Caki2 (cell line): ENCODE measurements at places on chromosomes 11 and 22.

GRCh38 chr22:48742556-48743343 lies 1084.9 kb downstream of the BRD1 start:
- DNase-seq = no peak

GRCh38 chr11:75426720-75427086 lies 6.3 kb downstream of the KLHL35 start:
- DNase-seq = no peak

DNA sequence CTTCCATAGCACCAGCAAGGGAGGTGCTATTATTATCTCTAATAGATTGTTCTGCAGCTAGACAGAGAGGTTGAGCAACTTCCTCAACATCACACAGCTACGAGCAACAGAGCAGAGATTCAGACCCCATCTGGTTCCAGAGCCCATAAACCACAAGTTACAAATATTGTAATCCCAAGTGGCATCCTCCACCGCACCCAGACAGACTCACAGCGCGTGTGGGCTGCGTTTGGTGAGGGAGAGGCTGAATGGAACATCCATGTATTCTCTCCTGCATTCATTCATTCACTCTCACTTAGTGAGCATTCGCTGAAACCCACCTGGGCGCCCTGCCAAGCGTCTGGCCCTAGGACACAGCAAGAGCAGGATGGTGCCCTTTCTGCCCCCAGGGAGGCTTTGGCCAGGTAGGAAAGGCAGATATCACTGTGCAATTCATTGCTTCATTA lies 33.5 kb downstream of the LIF start:
- no peak for DNase-seq

DNA sequence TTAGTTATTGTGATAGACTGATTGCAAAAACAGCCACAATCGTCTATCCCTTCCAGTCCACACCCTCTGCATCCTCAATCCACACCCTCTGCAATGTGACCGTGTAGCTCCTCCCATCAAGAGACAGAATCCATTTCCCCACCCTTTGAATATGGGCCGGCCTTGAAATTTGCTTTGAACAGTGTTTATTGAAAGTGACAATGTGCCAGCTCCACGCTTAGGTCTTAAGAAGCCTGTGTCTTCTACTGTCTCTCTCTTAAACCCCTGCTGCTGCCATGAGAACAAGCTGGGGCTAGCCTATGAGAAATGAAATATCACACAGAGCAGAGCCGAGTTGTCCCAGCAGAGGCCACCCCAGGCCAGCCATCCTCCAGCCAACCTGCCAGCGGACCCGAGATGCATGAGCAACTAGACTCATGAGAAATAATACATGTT lies 22.3 kb upstream of the MICAL2 start:
- peak; percentile 48 for DNase-seq

- no peak for DNase-seq
Measured at GRCh38 chr22:40665312-40665711, 14.0 kb upstream of the MCHR1 start.

- DNase-seq = no peak
Measured at GRCh38 chr11:34134765-34135164, 29.3 kb downstream of the NAT10 start.

- no peak for DNase-seq
Measured at GRCh38 chr11:119130662-119131061, 9.3 kb downstream of the HINFP start.

DNA sequence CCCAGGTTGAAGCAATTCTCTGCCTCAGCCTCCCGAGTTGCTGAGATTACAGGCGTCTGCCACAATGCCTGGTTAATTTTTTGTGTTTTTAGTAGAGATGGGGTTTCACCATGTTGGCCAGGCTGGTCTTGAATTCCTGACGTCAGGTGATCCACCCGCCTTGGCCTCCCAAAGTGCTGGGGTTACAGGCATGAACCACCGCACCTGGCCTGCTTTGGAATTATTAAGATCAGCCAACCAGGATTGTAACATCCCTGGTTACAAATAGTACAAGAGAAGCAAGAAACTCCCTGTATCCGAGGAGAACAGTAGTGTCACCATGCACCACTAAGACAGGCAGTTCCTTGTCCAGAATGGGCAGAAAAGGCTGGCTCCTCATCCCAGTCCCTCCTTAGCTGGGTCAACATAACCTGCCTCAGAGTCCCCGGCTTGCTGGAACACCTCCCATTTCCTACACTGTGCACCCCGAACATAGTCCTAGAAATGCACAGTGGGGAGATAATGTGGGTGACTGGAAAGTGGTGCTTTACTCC lies 77.2 kb upstream of the INCENP start:
- DNase-seq = no peak

GRCh38 chr11:44199816-44200215 lies 104.3 kb downstream of the EXT2 start:
- no peak for DNase-seq

DNA sequence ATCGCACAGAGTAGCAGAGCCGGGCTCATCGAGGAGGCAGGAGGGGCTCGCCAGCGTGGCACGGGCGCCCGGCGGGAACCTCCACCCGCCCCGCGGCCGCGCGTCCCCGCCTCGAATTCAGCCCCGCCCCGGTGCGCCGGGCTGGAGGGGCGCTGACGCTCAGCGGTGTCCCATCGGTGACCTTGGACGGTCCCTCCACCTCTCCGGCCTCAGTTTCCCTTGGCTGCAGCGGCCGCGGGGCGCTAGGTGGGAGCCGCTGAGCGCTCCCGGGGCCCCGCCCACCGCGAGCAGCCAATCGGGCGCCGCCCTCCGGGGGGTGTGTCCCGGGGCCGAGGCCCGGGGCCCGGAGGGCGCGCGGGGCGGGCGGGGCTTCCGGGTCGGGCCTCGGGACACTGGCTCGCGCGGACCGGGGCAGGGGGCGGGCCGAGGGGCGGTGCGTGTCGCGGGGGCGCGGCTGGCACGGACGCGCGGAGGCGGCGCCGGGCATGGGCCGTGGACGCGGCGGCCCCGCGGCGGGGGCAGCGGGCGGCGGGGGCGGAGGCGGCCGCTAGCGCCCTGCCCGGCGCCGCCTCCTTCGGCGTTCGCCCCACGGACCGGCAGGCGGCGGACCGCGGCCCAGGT lies at the start of gene PPARA:
Gene PPARA, plus strand, starts transcription at position 493 of the 621 bp plus-strand sequence. CDS start 47,858 bp downstream, outside the sequence.
- peak; percentile 68 for DNase-seq

- DNase-seq = no peak
Measured at GRCh38 chr22:42974223-42974622, 40.7 kb downstream of the PACSIN2 start.

- DNase-seq = no peak
Measured at GRCh38 chr22:28411125-28411524, 268.5 kb downstream of the TTC28 start.

- DNase-seq = no peak
Measured at GRCh38 chr11:281486-282161, 3.4 kb downstream of the NLRP6 start.

DNA sequence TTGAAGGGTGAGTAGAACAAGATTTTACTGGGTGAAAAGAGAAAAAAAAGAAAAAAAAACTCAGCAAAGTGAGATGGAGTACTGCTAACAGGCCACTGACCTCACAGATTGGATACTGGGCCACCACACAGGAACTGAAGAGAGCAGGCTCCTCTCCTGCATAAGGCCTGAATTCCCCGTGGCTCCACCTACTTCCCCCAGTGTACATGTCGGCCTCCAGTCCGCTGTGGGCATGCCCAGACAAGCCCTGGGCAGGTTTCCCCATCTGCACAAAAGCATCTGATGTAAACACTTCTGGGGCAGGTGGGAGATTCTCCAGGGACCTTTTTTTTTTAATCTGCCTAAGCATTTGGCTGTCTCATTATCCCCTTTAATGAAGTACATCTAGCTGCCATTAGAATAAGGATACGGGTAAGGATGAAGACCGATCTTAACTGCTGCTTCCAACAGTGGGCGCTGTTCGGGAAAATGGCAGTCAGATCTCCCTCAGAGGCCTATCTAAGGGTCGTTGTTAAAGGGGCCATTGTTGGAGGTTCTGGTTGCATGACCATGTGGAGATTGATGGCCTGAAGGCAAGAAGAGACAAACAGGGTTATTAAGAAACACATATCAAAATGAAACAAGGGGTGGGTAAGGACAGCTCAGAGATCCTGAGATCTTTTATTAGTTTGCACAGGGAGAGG lies 48.5 kb downstream of the MS4A13 start:
- no peak for DNase-seq

DNA sequence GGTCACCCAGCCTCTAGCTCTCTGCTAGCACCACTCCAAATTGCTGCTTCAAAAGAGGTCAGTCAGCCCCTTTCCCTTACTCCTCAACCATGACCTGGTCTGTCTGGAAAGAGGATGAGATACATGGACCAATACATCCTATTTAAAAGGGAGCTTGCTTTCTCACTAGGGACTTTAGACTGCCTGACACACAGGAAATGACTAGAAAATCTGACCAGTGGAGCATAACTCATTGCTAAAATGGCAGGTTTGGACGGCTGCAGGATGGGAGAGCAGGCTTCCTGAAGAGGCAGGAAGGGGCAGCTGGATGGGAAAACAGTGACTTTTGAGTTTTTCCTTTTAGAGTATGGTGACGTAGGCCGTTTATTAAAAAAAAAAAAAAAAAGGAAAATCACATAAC lies 25.3 kb downstream of the STIM1 start:
- DNase-seq = peak; percentile 77

GRCh38 chr22:19043121-19044085 lies 78.8 kb downstream of the DGCR2 start:
- no peak for DNase-seq

DNA sequence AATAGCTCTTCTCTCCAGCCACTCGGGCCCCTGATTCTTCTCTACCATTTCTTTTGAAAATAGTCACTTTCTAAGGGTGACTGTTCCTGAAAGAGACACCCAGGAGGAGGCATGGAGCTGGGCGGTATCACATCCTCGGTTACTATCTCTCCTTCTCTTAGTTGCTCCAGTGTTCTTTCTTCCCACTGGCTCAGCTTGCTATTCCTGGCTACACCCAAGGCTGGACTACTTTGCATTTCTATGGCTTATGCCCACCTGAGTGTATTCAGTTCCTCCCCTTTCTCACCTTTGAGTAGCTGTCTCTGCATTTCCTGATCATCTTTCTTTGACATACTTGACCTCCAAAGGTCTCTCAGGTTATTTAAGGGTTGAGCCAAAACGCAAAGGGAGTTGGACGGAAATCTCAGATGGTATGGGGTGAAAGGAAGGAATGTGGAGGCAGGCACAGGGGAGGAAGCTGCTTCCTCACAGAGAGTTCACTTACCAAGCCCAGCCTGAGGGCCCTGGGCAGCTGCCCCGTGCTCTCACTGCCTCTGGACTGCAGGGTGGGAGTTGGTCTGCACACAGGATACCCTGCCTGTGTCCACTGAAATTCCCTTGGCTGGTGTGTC lies 155.7 kb downstream of the SNX19 start:
- no peak for DNase-seq

- no peak for DNase-seq
Measured at GRCh38 chr11:74138021-74138420, 32.8 kb downstream of the C2CD3 start.

DNA sequence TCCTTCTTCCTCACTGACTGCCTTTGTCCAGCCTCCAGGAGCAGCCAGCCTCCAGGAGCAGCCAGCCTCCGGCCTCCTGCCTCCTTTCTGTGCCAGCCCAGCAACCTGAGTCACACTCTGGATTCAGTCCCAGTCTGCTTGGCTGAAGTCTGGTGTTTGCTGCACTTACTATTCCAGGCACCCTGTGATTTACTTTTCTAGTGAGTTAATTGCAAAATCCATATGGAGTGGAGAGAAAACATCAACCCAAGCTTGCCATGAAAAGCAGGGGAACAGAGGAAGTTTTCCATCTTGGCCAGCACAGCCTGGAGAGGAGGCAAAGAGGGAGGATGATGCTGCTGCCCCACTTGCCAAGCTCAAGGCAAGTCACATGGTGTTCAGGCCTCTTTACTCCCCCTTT lies 400.5 kb downstream of the TENM4 start:
- no peak for DNase-seq

- no peak for DNase-seq
Measured at GRCh38 chr11:122600290-122600689, 55.2 kb upstream of the UBASH3B start.

DNA sequence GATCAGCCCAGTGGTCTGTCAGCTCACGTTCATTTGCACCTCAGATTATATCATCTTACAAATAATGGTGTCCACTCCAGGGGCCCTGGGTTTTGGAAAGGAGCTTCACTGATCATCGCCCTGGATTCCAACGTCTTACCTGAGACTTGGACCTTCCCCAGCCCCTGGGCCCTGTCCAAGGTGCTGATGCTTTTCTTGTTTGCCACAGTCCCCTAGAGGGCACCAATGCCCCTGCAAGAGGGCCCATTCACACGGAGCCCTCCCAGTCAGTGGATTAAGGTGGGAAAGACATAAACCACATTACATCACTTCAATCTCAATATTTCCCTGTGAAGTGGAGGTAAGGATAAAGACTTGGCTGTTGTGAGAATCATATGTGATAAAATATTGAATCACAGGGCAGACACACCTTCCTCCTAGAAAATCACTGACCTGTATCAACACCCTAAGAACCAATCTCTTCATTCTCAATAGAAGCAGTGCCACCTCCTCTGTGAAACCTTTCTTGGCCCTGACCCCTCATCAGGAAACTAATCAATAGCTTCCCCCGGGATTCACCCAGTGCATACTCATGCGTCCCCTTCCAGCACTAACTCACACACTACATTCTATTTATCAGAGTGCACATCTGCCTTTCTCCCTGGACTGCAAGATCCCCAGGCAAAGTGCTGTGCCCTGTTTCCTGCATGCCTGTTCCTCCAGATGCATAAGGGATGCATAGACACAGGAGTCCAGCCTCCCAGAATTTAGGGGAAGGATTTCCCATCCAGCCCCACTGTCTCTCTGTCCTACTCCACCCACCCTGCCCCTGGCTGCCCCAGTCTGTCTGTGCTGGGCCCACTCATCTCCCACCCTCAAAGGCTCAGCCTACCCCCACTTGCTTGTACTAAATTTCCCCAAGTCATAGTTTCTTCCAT lies 167.0 kb downstream of the BUD13 start:
- DNase-seq = peak; percentile 47

- DNase-seq = no peak
Measured at GRCh38 chr11:35235936-35236666, 97.1 kb downstream of the CD44 start.

DNA sequence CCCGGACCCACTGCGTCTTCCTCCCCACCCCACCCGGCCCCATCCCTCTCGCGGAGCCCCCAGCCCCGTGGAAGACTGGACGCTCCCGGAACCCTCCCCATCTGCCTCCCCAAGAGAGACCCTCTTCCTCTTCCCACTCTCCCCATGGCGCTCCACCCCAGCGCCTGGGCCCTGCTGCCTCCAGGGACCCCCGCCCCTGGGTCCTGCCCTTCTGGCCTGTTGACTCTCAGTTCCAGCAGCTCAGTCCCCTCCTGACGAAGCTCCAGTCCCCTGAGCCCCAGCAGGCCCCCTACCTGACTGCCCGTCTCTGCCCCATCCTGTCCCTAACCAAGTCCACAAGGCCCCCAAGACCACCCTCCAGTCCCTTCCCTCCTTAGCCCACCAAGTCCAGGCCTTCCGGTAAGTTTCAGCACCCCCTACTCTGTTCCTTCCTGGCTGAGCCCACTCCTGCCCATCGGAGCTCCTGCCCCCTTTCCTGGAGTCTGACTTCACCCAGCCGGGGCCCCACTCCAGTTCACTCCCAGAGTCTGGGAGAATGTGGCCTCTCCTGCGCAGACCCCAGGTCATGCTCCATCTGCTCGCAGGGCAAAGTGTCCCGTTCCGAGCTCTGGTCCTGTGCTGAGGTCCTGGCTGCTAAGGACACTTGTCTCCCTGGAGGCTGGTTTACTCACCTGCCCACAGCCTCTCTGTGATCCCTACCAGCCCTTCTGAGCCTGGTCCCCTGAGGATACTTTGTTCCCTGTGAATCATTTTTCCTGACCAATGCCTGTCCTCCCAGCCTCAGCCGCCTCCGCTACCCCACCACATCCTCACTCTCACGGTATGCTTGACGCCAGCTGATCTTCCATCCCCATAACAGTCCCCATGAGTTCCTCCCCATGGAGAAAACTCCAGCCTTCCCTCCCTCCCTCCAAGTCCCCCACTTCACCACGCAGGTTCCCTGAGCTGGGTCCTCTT lies 722 bp downstream of the IFITM10 start:
- peak; percentile 77 for DNase-seq
